ENCODE measurements at places on chromosomes 1 and 21.

- no peaks in the 10 kb centered on the region for H3K27me3 ChIP-seq
- no peak overlapping the region for H3K27ac ChIP-seq
- H3K4me1 ChIP-seq = no peaks in the 10 kb centered on the region
Measured at GRCh38 chr1:108561689-108562326, 1.9 kb downstream of the EEIG2 start.

DNA sequence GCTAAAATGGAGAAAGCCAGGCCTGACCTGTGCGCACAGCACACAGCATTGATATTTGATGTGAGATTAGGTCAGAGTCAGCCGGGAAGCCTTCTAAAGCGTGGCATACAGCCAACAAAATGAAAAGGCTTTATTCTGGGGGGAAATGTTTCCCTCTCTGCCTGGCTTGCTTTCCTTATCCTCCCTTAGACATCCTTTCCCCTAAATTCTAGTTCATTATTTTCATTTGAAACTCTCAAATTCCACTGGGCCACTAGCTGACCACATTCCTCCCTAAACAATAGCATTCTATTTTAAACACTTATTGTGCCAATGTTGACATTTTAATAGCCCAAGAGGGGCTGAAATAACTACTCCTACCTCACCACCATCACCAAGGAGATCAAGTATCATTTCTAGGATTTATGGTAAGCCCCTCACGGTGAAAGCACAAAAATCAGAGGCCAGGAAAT is 49.4 kb downstream of the LEPR start:
- H3K4me3 ChIP-seq = no peak overlapping the region
- no peak for DNase-seq
- H3K36me3 ChIP-seq = no peaks in the 10 kb centered on the region
- peak overlapping the region; percentile 27 for H3K27ac ChIP-seq
- H3K4me1 ChIP-seq = peaks cover 13% of the 10 kb centered on the region

- no peak overlapping the region for H3K4me3 ChIP-seq
- no peaks in the 10 kb centered on the region for H3K27me3 ChIP-seq
- no peak overlapping the region for H3K27ac ChIP-seq
- DNase-seq = peak; percentile 20
Measured at GRCh38 chr1:172818841-172819527, 160.1 kb downstream of the FASLG start.

GRCh38 chr1:78078358-78078757 is 32.6 kb downstream of the GIPC2 start:
- no peak overlapping the region for H3K4me3 ChIP-seq
- no peak for DNase-seq
- H3K4me1 ChIP-seq = peaks cover 12% of the 10 kb centered on the region
- no peaks in the 10 kb centered on the region for H3K27me3 ChIP-seq
- H3K27ac ChIP-seq = peak overlapping the region; percentile 44

DNA sequence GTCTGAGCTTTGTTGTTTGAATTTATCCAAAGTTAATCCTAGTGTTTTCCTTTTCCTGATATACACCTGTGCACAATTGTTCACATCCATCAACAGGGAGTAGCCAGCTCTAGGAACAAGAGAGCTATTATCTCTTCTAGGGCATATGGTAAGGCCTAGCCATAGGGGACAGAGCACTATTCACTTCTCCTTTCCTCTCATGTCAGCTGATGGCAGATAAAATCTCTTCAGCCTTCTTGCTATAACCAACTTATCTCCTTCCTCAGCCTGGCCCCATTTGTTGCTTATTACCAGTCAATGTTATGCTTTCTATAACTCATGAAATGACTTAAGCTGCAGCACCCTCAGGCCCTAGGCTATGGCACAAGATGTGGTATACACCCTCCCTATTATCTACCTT is 38.9 kb downstream of the PATJ start:
- H3K36me3 ChIP-seq = peaks cover 3% of the 10 kb centered on the region
- DNase-seq = no peak
- no peak overlapping the region for H3K4me3 ChIP-seq
- H3K27ac ChIP-seq = no peak overlapping the region
- no peaks in the 10 kb centered on the region for H3K27me3 ChIP-seq
